CD8-positive, alpha-beta memory T cell (primary cell): ENCODE measurements at places on chromosomes 7 and 10. TPM values are rescaled to one million over a fixed set of nuclear protein-coding genes. Genes with fewer than 3 reads are reported as not detected.

DNA sequence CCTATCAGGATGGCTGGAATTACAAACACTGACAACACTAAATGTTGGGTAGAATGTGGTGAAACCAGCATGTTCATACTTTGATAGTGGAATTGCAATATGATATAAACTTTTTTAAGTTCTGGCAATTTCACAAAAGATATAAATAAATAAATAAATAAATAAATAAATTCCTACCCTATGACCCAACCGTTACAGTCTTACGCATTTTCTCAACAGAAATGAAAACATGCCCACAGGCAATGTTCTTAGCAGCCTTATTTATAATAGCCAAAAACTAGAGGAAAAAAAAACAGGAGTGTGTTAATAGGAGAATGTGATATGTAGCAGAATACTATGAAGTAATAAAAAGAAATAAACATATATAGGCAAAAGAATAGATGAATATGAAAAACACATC lies 318.9 kb downstream of the IPMK start:
- no peaks in the 10 kb centered on the region for H3K4me1 ChIP-seq
- no peaks in the 10 kb centered on the region for H3K36me3 ChIP-seq
- no peak for DNase-seq
- no peak overlapping the region for H3K27ac ChIP-seq

- peaks cover 97% of the 10 kb centered on the region for H3K4me1 ChIP-seq
- H3K36me3 ChIP-seq: no peaks in the 10 kb centered on the region
- H3K4me3 ChIP-seq: no peak overlapping the region
- no peak for DNase-seq
- H3K27me3 ChIP-seq: no peaks in the 10 kb centered on the region
Measured at GRCh38 chr10:104323760-104324201, 14.5 kb downstream of the ITPRIP start.

GRCh38 chr10:30059209-30060107 lies at the start of gene JCAD:
Gene JCAD (minus strand): TSS chr10:30059586. CDS start chr10:30047812, 11,774 bp downstream.
- no peak for DNase-seq
- no peaks in the 10 kb centered on the region for H3K36me3 ChIP-seq
- H3K27me3 ChIP-seq: peaks cover 20% of the 10 kb centered on the region
- no peak within 1 kb of the TSS for H3K27ac ChIP-seq

GRCh38 chr7:114688443-114689055 lies 233.3 kb upstream of the MDFIC start:
- H3K36me3 ChIP-seq: no peaks in the 10 kb centered on the region
- no peak overlapping the region for H3K4me3 ChIP-seq

GRCh38 chr10:117462816-117463544 lies 79.6 kb upstream of the EMX2 start:
- H3K4me3 ChIP-seq: no peak overlapping the region
- H3K36me3 ChIP-seq: no peaks in the 10 kb centered on the region
- no peaks in the 10 kb centered on the region for H3K27me3 ChIP-seq
- no peaks in the 10 kb centered on the region for H3K4me1 ChIP-seq
- no peak for DNase-seq

DNA sequence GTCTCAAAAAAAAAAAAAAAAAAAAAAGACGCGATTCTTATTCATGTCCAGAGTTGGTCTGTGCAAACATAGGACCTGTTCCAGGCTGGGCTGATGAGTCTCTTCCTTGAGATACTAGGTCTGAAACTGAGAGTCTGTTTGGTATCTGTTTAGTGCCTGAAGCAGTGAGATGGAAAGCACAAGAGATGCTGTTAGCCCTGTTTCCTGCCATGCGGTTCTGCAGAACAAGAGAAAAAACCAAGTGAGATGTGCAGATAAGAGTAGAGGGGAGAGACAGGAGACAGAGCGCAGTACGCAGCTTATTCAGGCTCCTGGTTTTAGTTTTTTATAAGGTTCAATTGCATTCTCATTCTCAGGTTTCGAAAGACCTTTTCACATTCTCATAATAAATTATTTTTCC lies 85.8 kb upstream of the PRKCQ start:
- H3K4me3 ChIP-seq: no peak overlapping the region
- no peaks in the 10 kb centered on the region for H3K36me3 ChIP-seq
- H3K4me1 ChIP-seq: peaks cover 11% of the 10 kb centered on the region
- no peak overlapping the region for H3K27ac ChIP-seq

- no peak overlapping the region for H3K27ac ChIP-seq
- H3K4me1 ChIP-seq: no peaks in the 10 kb centered on the region
- H3K36me3 ChIP-seq: no peaks in the 10 kb centered on the region
- no peaks in the 10 kb centered on the region for H3K27me3 ChIP-seq
- H3K4me3 ChIP-seq: no peak overlapping the region
- no peak for DNase-seq
Measured at GRCh38 chr7:93030605-93031225, 87.1 kb downstream of the SAMD9 start.

AOAH gene
- total RNA-seq: 26.4 TPM

DNA sequence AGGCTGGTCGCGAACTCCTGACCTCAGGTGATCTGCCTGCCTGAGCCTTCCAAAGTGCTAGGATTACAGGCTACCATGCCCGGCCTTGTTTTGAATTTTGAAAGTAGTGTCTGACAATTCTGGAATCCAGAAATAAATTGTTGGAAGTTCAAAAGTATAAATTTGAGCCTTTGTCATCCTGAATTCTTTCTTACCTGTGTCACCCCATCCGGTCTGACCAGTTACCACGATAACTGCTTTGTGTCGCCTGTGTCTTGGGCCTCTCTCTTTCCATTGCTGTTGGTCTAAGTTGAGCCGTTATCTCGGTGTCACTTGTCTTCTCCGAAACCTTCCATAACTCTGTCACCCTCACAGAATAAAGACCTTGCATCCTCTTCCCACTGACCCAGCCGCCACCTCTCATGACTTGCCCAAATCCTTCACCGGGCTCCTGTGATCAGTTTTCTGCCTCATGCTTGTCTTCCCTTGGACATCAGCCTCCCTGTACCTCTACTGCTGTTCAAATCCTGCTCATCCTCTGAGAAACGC lies 18.6 kb downstream of the CUL1 start:
- no peak overlapping the region for H3K4me3 ChIP-seq
- no peaks in the 10 kb centered on the region for H3K36me3 ChIP-seq
- DNase-seq: no peak
- peaks cover 65% of the 10 kb centered on the region for H3K4me1 ChIP-seq
- no peaks in the 10 kb centered on the region for H3K27me3 ChIP-seq

DNA sequence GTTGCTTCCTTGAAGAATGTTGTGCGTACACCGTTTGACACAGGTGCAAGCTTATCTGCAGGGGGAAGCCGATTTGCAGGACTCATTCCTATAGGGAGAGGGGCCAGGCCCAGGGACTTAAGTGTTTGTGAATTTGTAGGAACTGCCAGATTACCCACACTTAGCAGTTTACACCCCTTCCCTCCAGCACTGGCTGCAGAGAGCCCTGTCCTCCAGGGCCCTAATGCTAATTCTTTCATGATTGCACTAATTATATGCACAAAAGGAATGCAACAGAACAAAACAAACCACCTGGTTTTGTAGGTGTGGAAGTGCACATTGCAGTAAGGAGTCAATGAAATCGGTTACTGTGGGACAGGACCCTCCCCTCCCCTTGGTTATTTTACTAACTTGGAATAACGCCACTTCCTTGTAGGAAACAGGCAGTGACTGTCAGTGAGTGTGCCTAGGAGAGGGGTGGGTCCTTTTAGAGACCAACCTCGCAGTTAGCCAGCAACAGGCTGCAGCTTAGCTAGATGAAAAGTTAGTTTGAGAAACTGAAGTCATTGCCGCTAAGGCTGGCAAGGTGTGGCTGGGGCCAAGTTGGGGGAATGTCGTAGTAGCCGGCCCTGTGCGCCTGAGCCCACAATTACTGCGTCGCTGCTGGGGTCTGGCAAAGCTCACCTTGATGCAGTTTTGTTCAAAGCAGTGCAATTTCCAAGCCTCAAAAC lies 60.6 kb downstream of the CUX1 start:
- no peak for DNase-seq
- H3K36me3 ChIP-seq: no peaks in the 10 kb centered on the region
- no peak overlapping the region for H3K27ac ChIP-seq
- peaks cover 8% of the 10 kb centered on the region for H3K4me1 ChIP-seq
- no peaks in the 10 kb centered on the region for H3K27me3 ChIP-seq

- H3K36me3 ChIP-seq: no peaks in the 10 kb centered on the region
- H3K27ac ChIP-seq: no peak overlapping the region
- H3K4me1 ChIP-seq: no peaks in the 10 kb centered on the region
- DNase-seq: no peak
- no peaks in the 10 kb centered on the region for H3K27me3 ChIP-seq
Measured at GRCh38 chr10:112208292-112208691, 24.7 kb upstream of the GPAM start.

DNA sequence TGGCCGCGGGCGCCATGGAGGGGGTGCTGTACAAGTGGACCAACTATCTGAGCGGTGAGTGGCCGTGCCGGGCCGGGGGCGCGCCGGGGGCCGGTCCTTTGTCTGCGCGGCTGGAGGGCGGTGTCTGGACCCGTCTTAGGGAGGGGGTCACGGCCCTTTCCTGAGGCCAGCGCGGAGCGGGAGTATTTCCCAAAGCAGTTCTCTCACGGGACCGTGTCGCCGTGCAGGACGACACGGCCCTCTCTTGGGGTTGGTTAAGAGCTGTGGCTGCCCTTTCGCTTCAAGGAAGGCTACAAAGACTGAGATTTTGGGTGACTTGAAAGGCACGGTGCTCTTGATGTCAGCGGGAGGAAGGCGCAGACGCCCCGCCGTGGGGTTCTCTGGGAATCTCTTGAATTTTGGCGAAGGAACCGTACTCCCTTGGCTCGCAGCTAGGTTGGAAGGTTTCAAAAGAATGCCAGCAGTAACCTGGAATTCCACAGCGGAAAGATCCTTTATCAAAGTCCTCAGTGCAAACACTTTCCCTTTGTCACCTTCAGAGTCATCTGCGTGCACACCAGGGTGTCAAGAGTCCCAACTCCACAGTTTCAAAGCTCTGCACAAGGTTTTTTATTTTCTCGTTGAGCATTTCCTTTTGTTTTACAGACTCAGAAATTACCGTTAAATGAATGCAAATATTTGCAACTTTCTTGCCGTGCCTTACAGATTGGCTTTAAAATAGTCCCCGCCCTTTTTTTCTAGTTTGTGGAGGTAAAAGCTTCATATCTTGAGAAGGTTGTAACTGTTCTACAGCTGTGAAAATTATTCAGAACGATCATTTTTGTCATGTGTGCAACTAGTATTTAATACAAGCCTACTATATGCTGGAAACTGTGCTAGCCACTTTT lies 780 bp downstream of the PLEKHA8 start:
- no peaks in the 10 kb centered on the region for H3K36me3 ChIP-seq
- DNase-seq: peak; percentile 23
- H3K27me3 ChIP-seq: no peaks in the 10 kb centered on the region
- peaks cover 25% of the 10 kb centered on the region for H3K4me1 ChIP-seq
- H3K27ac ChIP-seq: peak overlapping the region; percentile 72
- H3K4me3 ChIP-seq: peak overlapping the region; percentile 92

FHIP2A gene
- total RNA-seq: 23.2 TPM

DNA sequence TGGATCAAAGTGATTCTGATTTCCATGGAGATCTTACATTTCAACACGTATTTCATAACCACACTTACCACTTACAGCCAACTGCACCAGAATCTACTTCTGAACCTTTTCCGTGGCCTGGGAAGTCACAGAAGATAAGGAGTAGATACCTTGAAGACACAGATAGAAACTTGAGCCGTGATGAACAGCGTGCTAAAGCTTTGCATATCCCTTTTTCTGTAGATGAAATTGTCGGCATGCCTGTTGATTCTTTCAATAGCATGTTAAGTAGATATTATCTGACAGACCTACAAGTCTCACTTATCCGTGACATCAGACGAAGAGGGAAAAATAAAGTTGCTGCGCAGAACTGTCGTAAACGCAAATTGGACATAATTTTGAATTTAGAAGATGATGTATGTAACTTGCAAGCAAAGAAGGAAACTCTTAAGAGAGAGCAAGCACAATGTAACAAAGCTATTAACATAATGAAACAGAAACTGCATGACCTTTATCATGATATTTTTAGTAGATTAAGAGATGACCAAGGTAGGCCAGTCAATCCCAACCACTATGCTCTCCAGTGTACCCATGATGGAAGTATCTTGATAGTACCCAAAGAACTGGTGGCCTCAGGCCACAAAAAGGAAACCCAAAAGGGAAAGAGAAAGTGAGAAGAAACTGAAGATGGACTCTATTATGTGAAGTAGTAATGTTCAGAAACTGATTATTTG lies 15.3 kb downstream of the HNRNPA2B1 start:
- DNase-seq: no peak
- H3K27ac ChIP-seq: no peak overlapping the region
- H3K36me3 ChIP-seq: peaks cover 10% of the 10 kb centered on the region
- no peaks in the 10 kb centered on the region for H3K27me3 ChIP-seq
- peaks cover 31% of the 10 kb centered on the region for H3K4me1 ChIP-seq
- no peak overlapping the region for H3K4me3 ChIP-seq

- no peak overlapping the region for H3K27ac ChIP-seq
- H3K4me3 ChIP-seq: no peak overlapping the region
- H3K4me1 ChIP-seq: no peaks in the 10 kb centered on the region
Measured at GRCh38 chr10:124455441-124455840, 5.6 kb upstream of the NKX1-2 start.

ELOVL3 gene
- total RNA-seq: not detected

GRCh38 chr10:17782921-17783665 lies 26.1 kb upstream of the MRC1 start:
- no peaks in the 10 kb centered on the region for H3K4me1 ChIP-seq
- no peak for DNase-seq
- no peaks in the 10 kb centered on the region for H3K27me3 ChIP-seq
- no peak overlapping the region for H3K4me3 ChIP-seq
- no peaks in the 10 kb centered on the region for H3K36me3 ChIP-seq

ANKIB1 gene
- 42.7 TPM for total RNA-seq

ACHE gene
- 0.20 TPM for total RNA-seq

GRCh38 chr7:12403287-12404181 lies at the start of gene VWDE:
Gene VWDE (minus strand): TSS chr7:12403865. CDS start chr7:12403716, 149 bp downstream.
- DNase-seq: peak; percentile 15
- H3K4me1 ChIP-seq: no peaks in the 10 kb centered on the region
- no peaks in the 10 kb centered on the region for H3K36me3 ChIP-seq
- no peaks in the 10 kb centered on the region for H3K27me3 ChIP-seq
- H3K27ac ChIP-seq: peak within 1 kb of the TSS; percentile 72

SLC26A4 gene
- total RNA-seq: 2.1 TPM

DNA sequence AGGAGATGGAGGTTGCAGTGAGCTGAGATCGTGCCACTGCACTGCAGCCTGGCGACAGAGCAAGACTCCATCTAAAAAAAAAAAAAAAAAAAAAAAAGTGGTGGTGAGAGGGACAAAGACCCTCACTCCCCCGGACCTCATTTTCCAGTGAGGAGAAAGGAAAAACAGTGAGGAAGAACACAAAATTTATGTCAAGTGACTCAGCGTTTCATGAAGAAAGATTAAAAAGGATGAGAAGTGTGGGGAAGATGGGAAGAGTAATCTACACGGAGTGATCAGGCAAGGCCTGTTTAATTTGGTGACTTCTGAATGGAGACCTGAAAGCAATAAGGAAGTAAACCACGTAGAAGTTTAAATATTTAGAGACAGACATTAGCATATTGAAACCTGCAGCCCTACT lies 7.0 kb downstream of the NUDT5 start:
- no peaks in the 10 kb centered on the region for H3K27me3 ChIP-seq
- no peak overlapping the region for H3K4me3 ChIP-seq
- DNase-seq: no peak
- peaks cover 14% of the 10 kb centered on the region for H3K36me3 ChIP-seq
- H3K27ac ChIP-seq: no peak overlapping the region
- no peaks in the 10 kb centered on the region for H3K4me1 ChIP-seq

GRCh38 chr7:11427686-11428273 lies 404.2 kb downstream of the THSD7A start:
- no peak overlapping the region for H3K4me3 ChIP-seq
- no peak for DNase-seq
- H3K36me3 ChIP-seq: no peaks in the 10 kb centered on the region
- no peaks in the 10 kb centered on the region for H3K27me3 ChIP-seq
